Activated CD8-positive, alpha-beta memory T cell treated with anti-CD3 and anti-CD28 coated beads for 24 hours (primary cell): ENCODE measurements at places on chromosomes 6 and 20.

DNA sequence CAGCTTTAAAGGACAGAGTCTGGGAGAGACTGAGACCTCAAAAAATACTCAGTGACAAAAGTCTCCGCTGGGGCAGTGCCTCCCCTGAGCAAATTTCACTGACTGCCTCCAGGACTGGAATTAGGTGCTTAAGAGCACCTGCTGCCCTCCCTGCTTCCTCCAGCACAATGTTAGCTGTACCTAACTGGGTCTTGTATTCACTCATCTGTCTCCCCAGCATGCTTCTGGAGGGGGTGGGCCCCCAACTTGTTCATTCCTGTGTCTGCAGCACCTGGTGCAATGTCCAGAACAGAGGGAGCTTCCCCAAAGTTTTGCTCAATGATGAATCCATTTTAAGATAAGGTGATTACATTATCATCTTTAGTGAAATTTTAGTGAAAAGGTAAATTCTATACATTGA, 650.7 kb downstream of the KIF16B start:
- DNase-seq: no peak

GRCh38 chr6:3750317-3751076, 1.0 kb downstream of the PXDC1 start:
- DNase-seq: peak; percentile 56

GRCh38 chr20:62042025-62042820, 23.5 kb downstream of the TAF4 start:
- DNase-seq: no peak

GRCh38 chr6:67221226-67221625, 1413.9 kb upstream of the ADGRB3 start:
- DNase-seq: no peak

- no peak for DNase-seq
These were observed 4.9 kb upstream of the BIRC7 start for GRCh38 chr20:63230800-63231268.

DNA sequence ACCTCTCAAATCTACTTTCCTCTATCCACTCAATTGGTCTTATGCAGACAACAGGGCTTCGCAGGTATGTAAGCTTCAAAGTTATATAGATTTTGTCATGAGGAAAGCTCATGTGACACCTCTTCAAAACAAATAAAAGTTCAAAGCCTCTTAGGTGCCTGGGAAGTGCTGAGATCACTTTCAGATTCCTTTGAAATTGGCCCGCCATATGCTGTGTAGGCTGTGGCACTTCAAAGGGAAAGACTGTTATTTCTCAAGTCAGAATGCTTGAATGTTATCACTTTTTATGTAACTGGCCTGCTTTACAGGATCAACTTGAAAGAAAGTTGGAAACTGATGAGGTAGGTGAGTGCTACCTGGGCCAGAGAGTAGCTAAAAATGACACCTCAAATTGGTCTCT, 67.1 kb upstream of the GFRAL start:
- no peak for DNase-seq

DNA sequence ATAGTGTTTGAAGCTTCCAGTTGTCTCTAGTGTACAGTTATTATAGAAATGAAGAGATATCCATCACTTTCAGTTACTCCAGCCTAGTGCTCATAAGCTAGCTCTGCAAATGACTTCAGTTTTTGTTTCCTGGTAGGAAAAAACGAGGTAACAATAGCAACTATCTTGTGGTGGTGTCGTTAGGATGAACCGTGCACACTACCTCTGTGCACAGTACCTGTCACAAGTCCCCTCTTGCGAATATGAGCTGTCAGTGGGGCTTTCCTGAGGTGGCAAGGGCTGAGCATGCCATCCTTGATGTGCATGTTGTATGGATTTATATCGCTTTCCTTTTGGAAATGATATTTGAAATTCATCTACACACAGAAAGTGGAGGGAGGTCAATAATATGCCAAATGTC, 151.8 kb downstream of the ARID1B start:
- DNase-seq: no peak

DNA sequence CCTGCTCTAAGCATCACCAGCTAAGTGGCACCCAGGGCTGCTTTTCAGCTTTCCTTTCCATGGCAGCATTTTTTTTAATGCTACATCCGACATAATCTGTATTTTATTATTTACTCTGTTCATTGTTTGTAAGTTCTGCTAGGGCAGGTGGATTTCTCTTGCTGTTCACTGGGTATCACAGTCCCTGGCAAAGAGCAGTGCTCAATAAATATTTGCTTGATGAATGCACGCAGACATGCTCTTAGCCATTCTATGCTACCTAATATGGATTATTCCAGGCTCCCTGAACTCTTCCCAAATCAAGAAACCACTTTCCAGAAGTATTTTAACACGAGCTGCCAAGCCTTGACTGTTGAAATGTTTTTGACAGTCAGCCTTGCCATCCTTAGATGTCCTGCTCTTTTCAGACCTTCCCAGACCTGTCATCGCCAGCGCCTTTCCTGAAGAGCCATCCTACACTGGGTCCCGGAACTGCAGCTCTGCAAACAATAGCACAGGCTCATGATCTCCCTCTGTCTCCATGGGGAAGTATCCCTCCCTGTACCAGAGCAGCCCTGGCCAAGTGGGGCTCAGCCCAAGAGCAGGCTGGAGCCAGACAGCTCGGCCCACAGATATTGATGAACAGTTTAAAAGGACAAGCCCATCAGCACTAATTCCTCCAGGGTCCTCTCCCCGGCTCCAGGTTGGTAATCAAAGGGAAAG, 136.5 kb upstream of the CDH4 start:
- DNase-seq: no peak

DNA sequence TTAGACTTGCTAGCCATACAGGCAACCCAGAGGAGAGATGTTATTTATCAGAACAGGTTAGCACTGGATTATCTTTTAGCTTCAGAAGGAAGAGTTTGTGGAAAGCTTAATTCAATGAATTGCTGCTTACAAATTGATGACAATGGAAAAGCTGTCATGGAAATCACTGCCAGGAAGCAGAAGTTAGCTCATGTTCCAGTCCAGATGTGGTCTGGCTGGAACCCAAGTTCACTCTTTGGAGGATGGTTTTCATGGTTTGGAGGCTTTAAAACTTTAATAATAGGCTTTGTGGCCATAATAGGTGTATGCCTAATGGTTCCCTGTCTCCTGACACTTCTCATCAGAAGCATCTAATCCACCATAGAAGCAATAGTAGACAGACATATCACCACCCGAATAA, 699.0 kb downstream of the PHF3 start:
- DNase-seq: no peak

DNA sequence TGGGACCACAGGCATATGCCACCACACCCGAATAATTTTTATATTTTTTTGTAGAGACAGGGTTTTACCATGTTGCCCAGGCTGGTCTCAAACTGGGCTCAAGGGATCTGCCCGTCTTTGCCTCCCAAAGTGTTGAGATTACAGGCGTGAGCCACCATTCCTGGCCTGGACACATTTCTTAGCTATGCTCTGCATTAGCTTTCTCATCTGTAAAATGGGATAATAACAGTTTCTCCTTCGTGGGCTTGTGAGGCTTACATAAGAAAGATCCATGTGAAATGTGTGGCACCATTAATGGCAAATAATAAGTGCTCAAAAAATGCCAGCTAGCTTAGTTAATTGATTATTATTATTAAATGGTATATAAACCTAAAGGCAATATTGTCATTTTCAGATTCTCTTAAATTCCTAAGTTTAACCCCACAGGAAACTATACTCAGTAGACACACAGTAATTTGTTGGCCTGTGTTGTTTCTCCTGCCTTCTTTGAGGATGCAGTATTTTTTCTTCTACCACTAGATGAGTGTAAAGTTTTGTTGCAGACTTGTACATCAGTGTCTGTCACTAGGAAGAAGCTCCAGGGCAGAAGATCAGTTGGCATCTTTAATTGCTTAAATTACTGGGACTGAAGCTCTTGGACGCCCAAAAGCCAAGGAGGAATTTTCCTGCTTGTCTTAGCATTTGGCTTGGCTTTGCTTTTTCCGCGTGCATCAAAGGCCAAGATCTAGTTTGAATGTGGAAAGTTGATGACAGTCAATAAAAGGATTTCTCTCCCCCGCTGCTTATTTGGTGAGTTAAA, 162.3 kb upstream of the ZNF217 start:
- no peak for DNase-seq

DNA sequence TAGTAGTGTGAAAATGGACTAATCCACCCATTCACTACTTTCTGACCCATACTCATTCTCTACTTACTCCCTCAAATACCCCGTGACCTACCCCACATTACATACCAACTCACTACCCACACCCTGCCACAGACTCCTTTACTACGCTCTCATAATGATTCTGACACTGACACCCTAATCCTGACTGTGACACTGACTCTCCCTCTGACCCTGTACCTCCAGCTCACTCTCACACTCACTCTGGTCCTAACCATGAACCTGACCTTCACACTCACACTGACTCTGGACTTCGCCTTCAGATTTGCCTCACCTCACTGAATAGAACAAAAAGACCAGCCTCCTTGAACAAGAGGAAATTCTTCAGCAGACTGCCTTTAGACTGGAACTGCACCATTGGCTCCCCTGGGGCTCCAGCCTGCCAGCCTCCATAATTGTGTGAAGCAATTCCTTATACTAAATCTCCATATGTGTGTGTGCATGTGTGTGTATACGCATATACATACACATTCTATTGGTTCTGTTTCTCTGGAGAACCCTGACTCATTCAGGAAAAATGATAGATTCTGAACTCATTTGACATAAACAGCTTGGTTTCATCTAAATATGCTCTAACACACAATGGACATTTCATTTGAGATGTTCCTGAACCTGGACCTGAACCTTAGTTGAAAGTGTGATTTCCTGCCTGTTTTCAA, 10.5 kb upstream of the ZNF343 start:
- no peak for DNase-seq

- DNase-seq: no peak
These were observed 17.5 kb downstream of the CTCFL start for GRCh38 chr20:57507477-57507876.

DNA sequence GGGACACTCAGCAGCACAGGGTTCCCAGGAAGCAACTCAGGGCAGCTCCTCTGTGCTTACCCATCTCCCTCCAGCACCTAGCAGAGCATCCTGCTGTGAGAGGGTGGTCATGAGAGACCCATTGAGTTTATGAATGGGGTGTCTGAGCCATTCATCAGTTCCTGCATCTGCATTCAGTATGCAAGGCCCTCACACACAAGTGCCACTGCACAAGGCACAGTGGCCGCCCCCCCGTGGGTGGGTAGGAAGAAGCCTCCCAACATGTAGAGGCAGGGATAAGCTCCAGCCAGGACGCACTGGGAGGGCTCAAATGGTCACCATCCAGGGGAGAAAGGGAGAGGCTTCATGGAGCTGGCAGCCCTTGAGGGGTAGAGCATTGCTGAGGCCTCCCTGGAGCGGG, 43.0 kb downstream of the FOXP4 start:
- DNase-seq: no peak

- DNase-seq: no peak
These were observed 54.6 kb downstream of the PCSK2 start for GRCh38 chr20:17281478-17281877.

DNA sequence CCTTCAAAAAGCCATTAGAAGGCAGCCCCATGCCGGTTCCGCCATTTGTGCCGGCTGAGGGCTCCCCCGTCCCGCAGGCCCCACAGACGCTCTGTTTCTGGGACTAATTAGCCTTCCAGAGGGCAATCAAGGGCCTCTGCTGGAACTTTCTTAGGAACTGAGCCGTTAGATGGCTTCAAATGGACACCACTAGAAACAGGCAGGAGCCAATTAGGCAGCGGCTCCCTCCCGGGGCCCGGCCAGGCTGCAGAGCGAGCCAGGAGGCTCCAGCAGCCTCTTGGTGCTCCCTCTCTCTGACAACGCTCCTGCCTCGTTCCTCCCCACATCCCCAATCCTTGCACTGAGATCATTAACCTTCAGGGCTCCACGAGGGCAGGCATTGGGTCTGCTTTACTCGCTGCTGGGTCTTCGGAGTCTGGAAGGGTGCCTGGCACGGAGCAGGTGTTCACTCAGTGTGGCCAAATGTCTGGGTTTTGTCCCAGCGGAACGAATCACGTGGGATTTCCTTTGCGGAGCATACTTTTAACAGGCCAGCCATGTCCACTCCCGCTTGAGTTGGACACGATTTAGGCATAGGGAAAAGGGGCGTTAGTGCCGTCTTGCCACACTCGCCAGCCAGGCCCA, 98.3 kb downstream of the TMEM242 start:
- no peak for DNase-seq
